COR-L47 (cell line): ENCODE measurements at places on chromosomes 6 and 20.

DNA sequence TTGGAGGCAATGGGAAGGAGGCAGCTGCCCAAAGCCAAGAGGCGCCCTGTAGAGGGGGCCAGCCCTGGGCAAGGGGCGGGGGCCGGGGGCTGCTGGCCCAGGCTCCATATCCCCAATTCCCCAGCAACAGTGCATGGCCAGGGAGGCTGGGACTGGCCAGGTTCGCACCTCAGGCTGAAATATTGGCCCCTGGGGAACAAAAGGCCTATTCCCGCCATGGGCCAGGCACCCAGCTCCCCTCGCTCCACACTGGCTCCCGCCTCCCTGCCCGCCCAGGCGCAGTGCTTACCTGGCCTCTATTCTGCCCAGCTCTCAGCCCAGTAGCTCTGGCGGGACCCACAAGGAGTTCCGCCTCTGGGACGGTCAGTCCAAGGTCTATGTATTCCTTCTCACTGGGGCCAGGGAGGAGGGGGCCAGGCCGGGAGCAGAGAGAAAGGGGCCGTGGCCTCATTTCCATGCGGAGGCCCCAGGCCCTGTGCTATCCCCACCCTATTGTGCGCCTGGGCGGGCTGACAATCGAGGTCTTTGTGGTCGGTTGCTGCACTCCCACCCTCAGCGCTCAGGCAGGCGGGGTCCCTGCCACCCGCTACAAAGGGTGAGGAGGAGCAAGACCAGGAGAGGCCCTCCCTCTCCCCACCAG, 42.3 kb downstream of the YTHDF1 start:
- no peak for DNase-seq

DNA sequence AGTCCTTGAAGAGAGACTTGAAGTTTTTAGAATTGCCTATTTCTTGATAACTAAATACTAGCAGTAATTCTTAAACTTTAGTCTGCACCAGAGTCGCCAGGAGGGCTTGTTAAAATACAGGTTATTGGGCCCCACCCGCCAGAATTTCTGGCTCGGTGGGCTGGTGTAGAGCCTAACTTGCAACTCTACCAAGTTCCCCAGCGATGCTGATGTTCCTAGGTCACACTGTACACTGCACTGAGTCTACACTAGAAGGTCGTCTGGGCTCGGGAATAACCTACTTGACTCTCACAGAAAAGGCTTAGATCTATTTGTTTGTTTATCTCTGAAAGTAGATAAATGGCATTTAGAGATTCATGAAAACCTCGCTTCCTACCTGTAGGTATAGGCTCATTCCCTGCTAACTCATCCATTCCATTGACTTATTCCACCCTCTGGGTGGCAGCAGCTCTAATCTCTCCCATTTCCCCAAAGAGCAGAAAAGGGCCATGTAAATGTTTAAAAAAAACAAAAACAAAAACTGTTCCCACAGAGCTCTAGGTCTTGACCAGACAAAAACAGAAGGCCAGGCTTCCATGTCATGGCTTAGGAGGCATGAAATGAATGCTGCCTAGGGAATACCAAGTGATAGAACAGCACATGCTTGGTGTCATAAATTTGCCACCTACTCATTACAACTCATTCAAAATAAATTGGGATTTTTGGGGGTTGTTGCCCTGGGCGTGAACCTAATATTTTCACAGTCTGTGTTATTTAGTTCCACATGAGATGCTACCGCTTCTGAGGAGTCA, 292.1 kb downstream of the ADGB start:
- DNase-seq = no peak

DNA sequence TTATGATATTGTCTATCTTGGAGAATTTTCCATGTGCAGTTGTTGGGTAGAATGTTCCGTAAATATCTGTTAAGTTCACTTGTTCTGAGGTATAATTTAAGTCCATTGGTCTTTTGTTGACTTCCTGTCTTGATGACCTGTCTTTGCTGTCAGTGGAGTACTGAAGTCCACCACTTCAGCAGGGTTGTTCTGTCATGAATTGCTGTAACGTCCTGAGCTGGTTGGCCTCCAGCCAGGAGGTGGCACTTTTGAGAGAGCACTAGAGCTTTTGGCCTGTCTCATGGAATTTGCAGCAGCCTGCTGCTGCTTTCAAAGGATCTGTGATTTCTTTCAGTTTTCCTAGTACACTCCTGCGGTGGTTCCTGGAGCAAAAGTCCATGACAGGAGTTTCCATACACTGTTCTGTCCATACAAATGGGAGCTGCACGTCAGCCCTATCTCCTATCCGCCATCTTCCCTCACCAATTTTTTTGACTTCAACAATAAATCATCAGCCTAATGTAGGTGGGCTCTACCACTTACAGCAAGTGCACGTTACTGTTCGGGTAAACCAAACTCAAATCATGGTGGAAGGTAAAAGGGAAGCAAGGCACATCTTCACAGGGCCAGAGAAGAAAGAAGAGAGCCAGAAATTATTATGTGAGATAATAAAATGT, 46.9 kb upstream of the TRERF1 start:
- no peak for DNase-seq

GRCh38 chr20:62917720-62918119, 8.6 kb downstream of the DIDO1 start:
- DNase-seq = no peak

GRCh38 chr20:50130995-50131394, 18.0 kb upstream of the UBE2V1 start:
- no peak for DNase-seq

GRCh38 chr20:23235173-23236027, 115.2 kb upstream of the NXT1 start:
- DNase-seq = peak; percentile 34

GRCh38 chr20:47055699-47056369, 161.2 kb downstream of the EYA2 start:
- no peak for DNase-seq

DNA sequence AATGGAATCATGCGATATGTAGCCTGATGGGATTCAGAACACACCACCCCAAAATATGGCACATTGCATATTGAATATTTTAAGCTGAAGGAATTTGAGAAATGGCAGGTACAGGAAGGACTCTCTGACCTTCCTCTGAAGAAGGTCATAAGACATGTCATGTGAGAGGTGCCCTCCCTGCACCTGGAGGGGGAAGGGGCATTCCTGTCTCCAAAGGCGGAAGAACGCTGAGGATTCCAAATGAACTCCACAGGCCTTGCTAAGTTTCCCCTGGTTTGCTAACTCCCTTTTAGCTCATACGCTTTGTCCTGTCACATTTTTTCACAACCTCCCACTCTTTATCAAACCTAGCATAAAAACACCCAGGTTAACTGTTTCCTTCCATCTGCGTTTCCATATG, 347.8 kb downstream of the CDKAL1 start:
- DNase-seq = no peak

- DNase-seq = no peak
These were observed 67.8 kb downstream of the SCAND1 start for GRCh38 chr20:35886537-35886936.

GRCh38 chr6:17478223-17478907, 85.0 kb downstream of the CAP2 start:
- DNase-seq = no peak

DNA sequence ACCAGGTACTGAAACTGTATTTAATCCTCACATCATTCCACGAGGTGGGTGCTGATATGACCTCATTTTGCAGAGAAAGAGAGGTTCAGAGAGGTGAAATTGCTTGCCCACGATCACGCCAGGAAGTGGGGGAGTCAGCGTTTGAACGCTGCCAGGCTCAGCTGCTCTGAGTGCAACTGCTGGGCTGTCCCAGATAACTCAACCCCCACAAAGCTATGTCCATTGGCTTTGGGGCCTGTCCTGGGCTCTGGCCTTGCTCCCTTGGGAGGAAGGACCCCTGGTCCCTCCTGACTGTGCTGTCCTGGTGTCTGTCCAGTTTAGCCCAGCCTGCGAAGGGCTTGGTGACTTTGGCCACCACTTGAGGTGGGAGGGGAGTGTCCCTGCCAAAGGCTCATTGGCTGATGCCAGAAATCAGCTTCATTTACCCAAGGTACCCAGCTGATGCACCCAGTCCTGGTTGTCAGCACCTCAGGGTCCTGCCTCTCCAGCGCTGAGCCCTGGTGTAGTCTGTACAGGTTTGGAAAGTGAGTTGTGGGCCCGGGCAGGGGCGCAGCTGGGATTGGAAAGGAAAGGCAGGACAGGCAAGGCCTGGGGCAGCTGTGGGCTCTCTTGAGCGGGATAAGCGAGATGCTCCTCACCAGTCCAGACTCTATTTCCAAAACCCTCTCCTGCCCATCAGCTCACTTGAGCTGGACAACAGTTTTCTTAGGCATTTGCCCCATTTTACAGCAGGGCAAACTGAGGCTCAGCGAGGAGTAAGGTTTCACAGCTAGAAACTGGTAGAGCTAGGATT, 38.5 kb downstream of the SUN5 start:
- no peak for DNase-seq

DNA sequence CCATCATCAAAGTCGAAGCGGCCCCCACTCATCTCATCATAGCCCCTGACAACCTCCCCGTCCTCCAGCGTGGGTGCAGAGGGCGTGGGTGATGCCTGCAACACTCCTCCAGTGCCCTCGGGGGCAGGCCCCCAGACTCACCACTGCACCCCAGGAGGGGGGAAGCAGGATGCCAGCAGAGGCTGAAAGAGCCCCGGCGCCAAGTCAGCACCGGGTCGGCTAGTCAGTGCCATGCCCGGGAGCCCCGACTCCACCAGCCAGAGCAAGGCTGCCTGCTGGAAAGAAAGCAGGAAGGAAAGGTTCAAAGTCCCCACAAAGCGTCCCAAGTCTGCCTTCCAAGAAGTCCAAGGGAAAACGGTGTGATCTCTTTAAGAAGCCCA, 324 bp downstream of the JPH2 start:
- no peak for DNase-seq

- DNase-seq = no peak
These were observed 9.3 kb downstream of the PSMA7 start for GRCh38 chr20:62133864-62134263.

DNA sequence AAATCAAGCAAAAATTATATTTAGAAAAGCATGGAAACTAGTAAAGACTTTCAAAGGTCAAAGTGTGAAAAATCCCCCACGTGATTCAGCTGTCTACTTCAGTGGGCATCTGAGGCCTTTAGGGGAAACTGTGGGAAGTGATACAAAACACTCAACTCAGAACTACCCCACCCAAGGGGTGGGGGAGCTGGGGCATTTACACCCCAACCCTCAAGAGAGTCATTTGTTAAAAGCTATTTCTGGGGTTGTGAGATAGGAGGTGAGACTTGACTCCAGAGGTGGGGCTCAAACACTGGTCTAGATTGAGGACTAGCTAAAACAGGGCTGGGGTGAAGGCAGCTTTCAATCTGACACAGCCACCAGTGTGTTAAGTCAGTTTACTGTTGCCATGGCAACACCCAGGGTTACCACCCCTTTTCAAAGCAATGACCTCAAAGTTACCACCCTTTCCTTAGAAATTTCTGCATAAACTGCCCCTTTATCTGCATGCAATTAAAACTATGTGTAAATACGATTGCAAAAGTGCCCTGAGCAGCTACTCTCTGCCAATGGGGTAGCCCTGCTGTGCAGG, 9.9 kb upstream of the GTSF1L start:
- no peak for DNase-seq

DNA sequence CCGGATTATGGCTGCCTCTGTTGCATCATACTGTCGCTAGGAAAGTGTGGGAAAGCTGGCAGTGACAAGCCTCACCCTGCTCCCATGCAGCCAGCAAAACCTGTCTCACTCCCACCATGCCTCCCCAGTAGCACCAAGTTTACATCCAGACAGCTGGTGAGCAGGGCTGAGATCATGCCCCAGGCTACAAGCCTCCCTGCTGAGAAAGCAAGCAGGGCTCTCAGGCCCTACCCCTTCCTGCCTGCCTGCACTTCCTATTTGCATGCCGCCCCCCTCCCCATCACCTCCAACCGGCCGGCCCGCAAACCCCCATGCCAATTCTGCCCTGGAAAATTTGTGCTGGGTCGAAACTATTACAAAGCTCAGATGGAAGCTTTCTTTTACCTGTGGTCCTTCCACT, 408.2 kb upstream of the FKBP1C start:
- DNase-seq = peak; percentile 6

- no peak for DNase-seq
These were observed 117.1 kb upstream of the PREP start for GRCh38 chr6:105519954-105520353.

DNA sequence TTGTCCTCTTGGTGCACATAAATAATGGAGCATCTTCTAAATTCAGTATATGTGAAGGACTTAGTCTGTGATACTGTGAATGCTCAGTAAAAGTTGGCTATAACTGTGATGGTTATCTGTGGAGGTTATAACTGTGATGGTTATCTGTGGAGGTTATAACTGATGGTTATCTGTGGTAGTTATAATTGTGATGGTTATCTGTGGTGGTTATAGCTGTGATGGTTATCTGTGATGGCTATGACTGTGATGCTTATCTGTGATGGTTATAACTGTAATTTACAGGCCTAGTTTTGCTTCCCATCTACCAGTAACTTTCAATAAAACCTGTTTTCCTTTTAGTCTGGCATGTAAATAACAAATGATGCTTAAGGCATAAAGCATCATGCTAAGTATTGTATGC, 16.5 kb downstream of the PTK7 start:
- no peak for DNase-seq

- DNase-seq = no peak
These were observed 39.9 kb upstream of the TTPAL start for GRCh38 chr20:44435630-44436335.

GRCh38 chr20:17541996-17542395, 10.8 kb upstream of the BFSP1 start:
- no peak for DNase-seq

GRCh38 chr6:64280569-64280968, 645.0 kb downstream of the PHF3 start:
- DNase-seq = peak; percentile 66

GRCh38 chr6:36280467-36280866, 10.6 kb downstream of the PNPLA1 start:
- DNase-seq = no peak

- DNase-seq = no peak
These were observed 354.4 kb upstream of the KCNQ5 start for GRCh38 chr6:72267470-72267869.

DNA sequence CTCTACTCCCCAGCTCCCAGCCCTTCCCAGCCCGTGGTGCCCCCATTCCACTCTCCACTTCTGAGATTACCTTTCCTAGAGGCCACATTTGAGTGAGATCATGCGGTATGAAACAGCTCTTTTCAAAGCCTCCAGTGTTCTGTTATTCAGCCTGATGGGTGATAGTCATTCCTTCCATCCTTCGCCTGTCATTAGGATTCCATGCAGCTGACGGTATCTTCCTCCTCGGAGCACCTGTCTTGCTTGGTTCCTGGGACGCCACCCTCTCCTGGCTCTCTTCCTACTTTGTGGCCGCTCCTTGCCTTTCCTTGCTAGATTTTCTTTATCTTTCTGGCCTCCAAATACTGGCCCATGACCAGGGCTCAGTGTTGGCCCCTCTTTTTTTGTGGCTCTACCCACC, 137.0 kb downstream of the ARID1B start:
- DNase-seq = no peak

DNA sequence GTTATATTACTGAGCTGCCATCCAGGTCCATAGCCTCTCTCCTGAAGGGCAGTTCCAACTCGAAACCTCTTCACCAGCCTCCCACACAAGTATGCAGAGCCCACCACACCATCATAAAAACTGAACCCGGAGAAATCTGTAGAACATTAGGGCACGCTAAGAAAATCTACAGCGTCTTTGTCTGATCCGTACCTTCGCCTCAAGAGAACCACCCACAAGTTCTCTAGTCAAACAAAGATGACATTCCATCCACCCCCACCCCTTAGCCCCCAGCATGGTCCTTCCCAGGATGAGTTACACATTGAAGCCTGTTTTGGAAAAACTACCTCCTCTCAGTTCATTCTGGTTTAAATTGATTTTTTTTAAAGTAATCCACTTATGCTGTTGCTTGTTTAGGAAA, 219.7 kb downstream of the ZMYND8 start:
- DNase-seq = no peak

- no peak for DNase-seq
These were observed 15.4 kb upstream of the USP45 start for GRCh38 chr6:99530627-99531026.
